ENCODE measurements at places on chromosomes 13 and 19.
A peak's percentile ranks its signal among the peaks of the same experiment; 100 is the strongest.

- DNase-seq = no peak
Observed at GRCh38 chr13:44089452-44089851, 209.7 kb downstream of the LACC1 start.

DNA sequence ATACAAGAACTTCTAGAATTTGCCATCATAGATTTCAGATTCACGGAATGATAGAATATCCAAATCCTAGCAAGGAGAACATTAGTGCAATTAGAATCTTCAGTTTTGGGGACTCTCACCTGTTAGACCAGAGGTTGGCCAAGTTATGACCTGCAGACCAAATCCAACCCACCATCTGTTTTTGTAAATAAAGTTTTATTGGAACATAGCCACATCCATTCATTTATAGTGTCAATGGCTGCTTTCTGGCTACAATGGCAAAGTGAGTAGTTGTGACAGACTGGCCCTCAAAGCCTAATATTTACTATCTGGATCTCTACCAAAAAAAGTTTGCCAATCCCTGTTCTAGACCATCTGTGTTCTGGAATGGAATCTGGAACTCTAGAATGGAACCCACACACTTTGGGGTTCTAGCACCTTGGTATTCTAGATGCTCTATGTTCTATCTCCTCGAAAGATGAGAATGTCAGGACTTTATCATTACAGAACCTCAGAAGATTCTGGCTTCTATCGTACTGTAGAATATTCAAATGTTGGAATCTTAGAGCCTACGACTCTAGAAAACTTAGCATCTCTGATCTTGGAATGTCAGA lies 2.5 kb downstream of the KPTN start:
- DNase-seq = no peak

GRCh38 chr19:40799558-40800338 lies 757 bp downstream of the EGLN2 start:
- no peak for DNase-seq

- DNase-seq = no peak
Observed at GRCh38 chr19:42297039-42297438, 4.9 kb upstream of the PRR19 start.

GRCh38 chr19:46825731-46826055 lies 25.0 kb downstream of the AP2S1 start:
- DNase-seq = no peak

DNA sequence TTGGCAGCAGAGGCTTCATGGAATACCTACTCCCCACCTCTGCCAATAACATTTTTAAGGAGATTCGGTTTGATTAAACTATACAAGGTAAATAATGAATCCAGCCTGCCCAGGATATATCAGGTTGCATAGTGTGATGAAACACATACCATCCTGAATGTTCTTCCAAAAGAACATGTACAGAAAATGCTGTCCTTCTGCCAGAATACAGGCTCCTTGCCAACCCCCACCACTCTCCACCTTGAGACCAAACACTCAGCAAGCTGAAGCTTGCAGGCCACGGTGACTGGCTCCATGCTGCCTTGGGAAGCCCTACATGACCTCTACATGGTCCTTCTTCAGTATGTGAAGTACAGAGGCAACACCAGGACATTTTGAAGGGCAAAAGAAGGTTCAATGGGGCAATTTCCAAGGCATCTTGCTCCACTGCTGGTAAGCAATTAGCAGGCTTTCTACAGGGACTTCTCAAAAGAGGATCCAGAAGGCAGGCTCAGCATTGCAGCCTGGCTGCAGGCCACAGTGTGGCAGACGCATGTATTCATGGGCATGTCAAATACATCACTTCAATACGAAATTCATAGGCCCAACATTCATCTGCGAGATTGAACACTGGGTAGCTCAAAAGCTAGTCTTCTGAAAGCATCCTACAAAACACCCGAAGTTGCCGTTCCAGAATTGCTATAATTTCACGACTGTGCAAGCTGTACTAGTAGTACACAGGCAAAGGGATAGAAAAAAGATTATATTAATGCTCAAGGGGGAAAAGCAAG lies 62.4 kb upstream of the SERP2 start:
- no peak for DNase-seq

- DNase-seq = no peak
Observed at GRCh38 chr19:19140476-19140875, 2.2 kb upstream of the TMEM161A start.

DNA sequence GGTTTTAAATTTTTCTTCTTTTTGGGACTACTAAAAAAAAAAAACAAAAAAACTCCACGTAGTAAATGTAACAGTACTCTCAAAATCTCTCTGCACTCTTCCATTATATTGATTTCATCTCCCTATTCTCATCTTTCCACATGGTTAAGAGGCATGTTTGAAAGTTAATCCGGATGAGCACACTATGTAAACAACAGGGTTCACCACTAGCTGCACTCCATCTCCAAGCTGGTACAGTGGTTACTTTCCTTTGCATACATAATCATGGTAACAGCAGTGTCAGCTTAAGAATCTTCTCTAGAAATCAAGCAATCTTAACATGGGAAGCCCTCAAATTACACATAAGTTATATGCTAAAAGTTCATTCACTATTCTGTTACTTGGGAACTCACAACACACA lies 92.6 kb downstream of the MIPEP start:
- DNase-seq = no peak

DNA sequence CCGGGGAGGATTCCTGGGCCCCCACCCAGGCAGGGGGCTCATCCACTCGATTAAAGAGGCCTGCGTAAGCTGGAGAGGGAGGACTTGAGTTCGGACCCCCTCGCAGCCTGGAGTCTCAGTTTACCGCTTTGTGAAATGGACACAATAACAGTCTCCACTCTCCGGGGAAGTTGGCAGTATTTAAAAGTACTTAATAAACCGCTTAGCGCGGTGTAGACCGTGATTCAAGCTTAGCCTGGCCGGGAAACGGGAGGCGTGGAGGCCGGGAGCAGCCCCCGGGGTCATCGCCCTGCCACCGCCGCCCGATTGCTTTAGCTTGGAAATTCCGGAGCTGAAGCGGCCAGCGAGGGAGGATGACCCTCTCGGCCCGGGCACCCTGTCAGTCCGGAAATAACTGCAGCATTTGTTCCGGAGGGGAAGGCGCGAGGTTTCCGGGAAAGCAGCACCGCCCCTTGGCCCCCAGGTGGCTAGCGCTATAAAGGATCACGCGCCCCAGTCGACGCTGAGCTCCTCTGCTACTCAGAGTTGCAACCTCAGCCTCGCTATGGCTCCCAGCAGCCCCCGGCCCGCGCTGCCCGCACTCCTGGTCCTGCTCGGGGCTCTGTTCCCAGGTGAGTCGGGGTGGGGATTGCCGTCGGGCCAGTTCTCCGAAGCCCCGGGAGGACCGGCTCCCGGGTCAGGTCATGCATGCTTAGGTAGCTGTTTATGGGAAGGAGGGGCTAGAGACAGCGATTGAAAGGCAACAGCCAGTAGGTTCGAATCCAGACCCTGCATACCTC lies at the start of gene ICAM1:
Gene ICAM1, plus strand, starts transcription at position 505 of the 779 bp plus-strand sequence. Its CDS starts 40 bp downstream, at position 545.
- peak; percentile 57 for DNase-seq

DNA sequence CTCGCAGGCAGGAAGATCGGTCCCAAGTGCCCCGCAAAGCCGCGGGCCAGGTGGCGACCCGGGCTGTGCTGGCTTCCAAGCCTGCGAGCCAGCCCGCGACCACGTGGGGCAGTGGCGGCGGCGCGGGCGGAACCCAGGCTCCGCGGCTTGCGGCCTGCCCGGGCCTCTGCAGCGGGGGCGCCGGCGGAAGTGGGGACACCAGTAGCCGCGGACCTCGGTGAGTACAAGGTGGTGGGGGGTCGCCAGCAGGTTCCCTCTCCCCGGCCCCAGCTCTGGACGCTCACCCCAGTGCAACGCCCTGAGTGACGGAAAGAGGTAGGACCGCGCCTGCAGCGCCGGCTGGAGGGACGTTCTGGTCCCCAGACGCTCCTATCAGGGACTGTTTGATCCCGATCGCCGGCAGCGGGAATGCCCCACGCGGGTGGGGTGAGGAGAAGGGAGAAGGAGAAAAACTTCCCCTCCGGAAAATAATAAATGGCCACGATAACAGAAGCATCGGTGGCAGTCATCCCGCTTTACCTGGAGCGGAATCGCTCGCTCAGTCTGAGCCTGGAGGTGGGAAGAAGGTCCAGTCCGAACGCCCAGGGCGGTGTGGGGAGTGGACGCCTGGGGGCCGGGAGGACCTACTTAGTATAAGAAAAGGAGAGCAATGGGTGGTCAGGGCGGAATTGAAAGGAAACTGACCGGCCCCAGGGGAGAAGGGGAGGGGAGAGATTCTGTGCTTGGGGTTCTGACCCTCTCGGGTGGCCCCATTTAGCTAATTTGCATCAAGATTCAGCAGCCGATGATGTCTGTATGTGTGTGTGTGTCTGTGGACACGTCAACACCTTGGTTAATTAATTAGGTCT lies at the start of gene GEMIN7:
Gene GEMIN7, plus strand, starts transcription at position 198 of the 848 bp plus-strand sequence. CDS start 10,855 bp downstream, outside the sequence.
- peak; percentile 63 for DNase-seq

GRCh38 chr19:2416321-2417097 lies 10.9 kb downstream of the TIMM13 start:
- DNase-seq = no peak

GRCh38 chr19:18160971-18161635 lies 8.1 kb downstream of the PIK3R2 start:
- peak; percentile 64 for DNase-seq

GRCh38 chr19:16208064-16208759 lies 10.5 kb downstream of the AP1M1 start:
- DNase-seq = no peak

DNA sequence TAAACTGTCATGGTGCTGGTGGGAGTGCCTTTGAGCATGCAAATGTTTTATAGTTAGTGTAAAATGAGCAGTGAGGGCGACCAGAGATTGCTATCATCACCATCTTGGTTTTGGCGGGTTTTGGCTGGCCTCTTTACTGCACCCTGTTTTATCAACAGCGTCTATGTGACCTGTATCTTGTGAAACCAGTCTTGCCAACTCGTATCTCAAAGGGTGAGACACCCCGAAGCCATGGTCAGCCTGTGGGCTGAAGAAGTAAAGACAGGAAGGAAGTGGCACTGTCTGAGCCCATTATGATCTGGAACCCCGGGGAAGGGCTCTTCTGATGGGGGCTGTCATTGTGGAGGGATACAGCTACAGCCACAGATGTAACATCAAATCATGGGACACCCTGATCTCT lies 81.5 kb upstream of the FAM216B start:
- DNase-seq = no peak

DNA sequence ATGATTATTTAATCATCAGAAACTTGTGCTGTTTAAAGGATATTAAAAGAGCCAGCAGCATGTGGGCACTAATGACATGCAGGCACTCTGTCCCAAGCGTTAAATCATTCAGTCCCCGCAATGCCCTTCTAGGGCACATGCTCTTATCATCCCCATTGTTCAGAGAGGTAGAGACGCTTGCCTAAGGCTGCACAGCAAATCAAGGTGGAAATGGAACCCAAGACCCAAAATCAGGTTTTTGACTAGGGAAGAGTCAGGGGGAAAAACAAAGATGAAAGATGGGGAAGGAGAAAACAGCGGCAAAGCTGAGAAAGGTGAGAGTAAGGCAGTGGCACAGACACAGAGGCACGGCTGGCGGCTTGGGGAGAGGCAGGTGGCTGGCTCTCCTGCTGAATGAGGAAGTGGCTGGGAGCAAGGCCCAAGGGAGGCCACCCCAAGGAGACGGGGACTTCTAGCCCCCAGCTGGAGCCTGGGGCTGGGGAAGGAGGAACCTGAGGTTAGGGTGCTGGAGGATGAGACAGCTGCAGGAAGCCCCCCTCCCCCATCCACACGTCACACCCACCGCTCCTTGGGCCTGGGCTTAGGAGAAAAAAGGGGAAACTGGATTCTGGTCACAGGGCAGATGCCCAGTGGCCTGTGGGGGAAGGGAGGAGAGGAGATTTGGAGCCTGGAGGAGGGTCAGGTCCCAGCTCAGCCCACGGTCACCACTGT lies 1.0 kb upstream of the TYROBP start:
- DNase-seq = no peak

GRCh38 chr13:96033220-96034015 lies 19.8 kb downstream of the UGGT2 start:
- DNase-seq = no peak

GRCh38 chr13:33017323-33017929 lies 1.2 kb downstream of the KL start:
- DNase-seq = no peak

DNA sequence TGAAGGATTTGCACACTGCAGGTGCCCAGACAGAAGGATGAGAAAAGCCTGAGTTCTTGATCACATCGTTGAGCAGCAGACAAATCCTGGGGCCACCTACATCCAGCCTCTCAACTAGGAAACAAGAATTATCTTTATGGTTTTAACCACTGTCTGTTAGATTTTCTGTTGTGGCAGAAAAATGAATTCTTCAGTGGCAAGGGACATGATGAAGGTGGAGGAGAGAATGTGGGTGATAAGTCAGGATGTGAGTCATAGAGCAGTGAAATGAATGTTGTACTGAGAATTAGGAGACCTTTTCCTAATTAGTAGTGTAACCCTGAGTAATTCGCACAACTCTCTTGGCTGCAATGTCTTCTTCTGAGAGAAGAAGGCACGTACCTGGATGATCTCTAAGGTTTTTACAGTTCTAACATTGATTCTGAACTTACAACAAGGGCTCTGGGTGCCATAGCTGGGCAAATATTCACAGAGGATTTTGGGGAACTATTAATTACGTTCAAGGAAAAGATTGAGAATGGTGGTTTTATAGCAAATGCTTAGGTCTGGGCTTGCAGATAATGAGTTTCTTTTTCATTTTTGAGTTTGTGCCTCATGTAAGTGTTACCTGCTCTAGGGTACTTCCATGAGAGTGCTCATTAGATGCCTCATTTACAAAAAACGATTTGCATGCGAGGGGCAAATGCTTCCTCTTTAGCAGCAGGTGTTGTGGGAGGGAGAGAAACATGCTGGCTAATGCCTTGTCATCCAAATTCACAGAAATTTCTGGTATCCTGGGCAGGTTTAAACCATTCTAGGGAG lies 111.0 kb upstream of the KL start:
- DNase-seq = no peak

DNA sequence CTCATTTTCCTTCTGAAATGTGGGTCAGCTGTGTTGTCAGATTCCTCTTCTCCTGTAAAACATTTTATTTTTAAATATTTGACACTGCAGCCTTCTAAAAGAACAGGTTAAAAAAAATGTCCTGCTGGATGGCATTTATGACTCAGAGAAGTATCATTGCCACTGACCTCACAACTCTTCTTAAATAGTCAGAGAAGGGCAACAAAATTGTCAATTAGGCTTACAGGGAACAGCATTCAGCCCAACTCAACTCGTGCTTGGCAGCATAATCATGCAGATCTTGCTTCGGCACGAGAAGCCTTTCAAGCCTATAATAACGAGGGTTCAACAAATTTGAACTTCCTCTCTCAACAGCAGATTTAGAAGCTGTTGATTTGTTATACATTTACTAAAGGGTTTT lies 296.7 kb upstream of the DACH1 start:
- DNase-seq = no peak

GRCh38 chr19:19276386-19276785 lies 3.3 kb upstream of the TM6SF2 start:
- no peak for DNase-seq

DNA sequence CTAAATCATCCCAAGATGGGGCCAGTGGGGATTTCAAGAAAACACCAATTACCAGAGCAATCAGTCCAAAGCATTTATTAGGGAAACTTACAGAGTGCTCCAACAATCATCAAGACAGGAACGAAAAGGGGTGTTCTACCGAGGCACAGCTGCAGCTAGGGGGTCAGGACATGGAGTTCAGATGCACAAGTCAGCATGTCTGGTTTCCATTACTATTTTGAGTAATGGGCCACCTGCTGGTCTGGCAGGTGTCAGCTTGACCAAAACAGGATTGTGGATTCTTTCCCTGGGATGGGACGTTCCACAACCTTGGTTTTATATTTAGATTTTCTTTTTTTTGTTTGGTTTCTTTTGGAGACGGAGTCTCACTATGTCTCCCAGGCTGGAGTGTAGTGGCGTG lies 3.9 kb upstream of the UBL5 start:
- no peak for DNase-seq

Measured in stimulated activated CD8-positive, alpha-beta memory T cell treated with anti-CD3 and anti-CD28 coated beads, Interleukin-2, amount 100 ng/mL, for 1 hour (primary cell).